ENCODE measurements at places on chromosomes 7 and 10. TPM values are rescaled to one million over a fixed set of nuclear protein-coding genes. Genes with fewer than 3 reads are reported as not detected.

PTF1A gene
- total RNA-seq = not detected

TMEM229A gene
- not detected for total RNA-seq

EFCAB10 gene
- not detected for total RNA-seq

EPHA1 gene
- total RNA-seq = not detected

PTPN20 gene
- total RNA-seq = not detected

ZC3HAV1L gene
- total RNA-seq = 7.5 TPM

SFTPA1 gene
- total RNA-seq = not detected

HKDC1 gene
- total RNA-seq = 0.06 TPM

DKK1 gene
- 46.2 TPM for total RNA-seq

GPR26 gene
- not detected for total RNA-seq

MBL2 gene
- total RNA-seq = not detected

FXYD4 gene
- total RNA-seq = not detected

VOPP1 gene
- 88.2 TPM for total RNA-seq

SYT15B gene
- 9.3 TPM for total RNA-seq

ELN gene
- total RNA-seq = not detected

RELN gene
- not detected for total RNA-seq

COBL gene
- total RNA-seq = not detected

VIM gene
- total RNA-seq = 7,646 TPM

DPYSL4 gene
- 1.3 TPM for total RNA-seq

ZNF425 gene
- 2.5 TPM for total RNA-seq

ADCY1 gene
- total RNA-seq = not detected

ZNF316 gene
- 13.8 TPM for total RNA-seq

CPVL gene
- 2.7 TPM for total RNA-seq

CPA2 gene
- not detected for total RNA-seq

UTF1 gene
- total RNA-seq = not detected

SPDYE9 gene
- total RNA-seq = not detected

LRRD1 gene
- total RNA-seq = not detected

STMP1 gene
- total RNA-seq = 18.6 TPM

CD36 gene
- total RNA-seq = not detected

GBX1 gene
- total RNA-seq = not detected

C7orf57 gene
- total RNA-seq = 0.34 TPM

PWWP2B gene
- 4.2 TPM for total RNA-seq

SEMA3D gene
- total RNA-seq = 4.4 TPM

CDNF gene
- total RNA-seq = 0.29 TPM

HTR5A gene
- not detected for total RNA-seq

TMEM196 gene
- total RNA-seq = not detected

GPR37 gene
- not detected for total RNA-seq

ERVW-1 gene
- not detected for total RNA-seq
